ENCODE measurements at places on chromosomes 4 and X. TPM values are rescaled to one million over a fixed set of nuclear protein-coding genes. Genes with fewer than 3 reads are reported as not detected.

Gene KLKB1
- 1.2 TPM for total RNA-seq

Gene STARD8
- 30.8 TPM for total RNA-seq

Gene PDCL2
- not detected for total RNA-seq

Gene PNMA5
- not detected for total RNA-seq

Gene NFXL1
- total RNA-seq: 16.2 TPM

Gene ARR3
- total RNA-seq: not detected

Gene PAGE4
- total RNA-seq: not detected

Gene CLCN4
- total RNA-seq: 6.7 TPM

Gene CHRNA9
- total RNA-seq: not detected

Gene ITIH6
- not detected for total RNA-seq

Gene GAGE2A
- total RNA-seq: not detected

Gene XAGE2
- total RNA-seq: 1.1 TPM

Gene SAP30
- total RNA-seq: 54.3 TPM

Gene SLITRK4
- total RNA-seq: 2.7 TPM

Gene FAT4
- 22.7 TPM for total RNA-seq

Gene ENPP6
- total RNA-seq: 12.6 TPM

Gene ZNF157
- total RNA-seq: 0.78 TPM

Gene GATA1
- not detected for total RNA-seq

Gene NUP62CL
- not detected for total RNA-seq

Gene SPANXD
- not detected for total RNA-seq

Gene GALNTL6
- not detected for total RNA-seq

Gene CLDN22
- total RNA-seq: not detected

Gene SMIM10
- total RNA-seq: 8.0 TPM

Gene XG
- total RNA-seq: 5.1 TPM

Gene MXRA5
- 1.8 TPM for total RNA-seq

Gene SOX3
- not detected for total RNA-seq

Gene AVPR2
- total RNA-seq: 5.7 TPM

Gene UGT2A1
- total RNA-seq: not detected

Gene SYNPO2
- 124 TPM for total RNA-seq

Gene SSX4
- total RNA-seq: not detected

Gene MORC4
- 14.1 TPM for total RNA-seq

Gene SH3RF1
- total RNA-seq: 12.6 TPM

Gene CA5B
- total RNA-seq: 10.0 TPM

Gene CSAG3
- total RNA-seq: not detected

Gene DTHD1
- total RNA-seq: 0.20 TPM

Gene ARSJ
- 5.5 TPM for total RNA-seq

All from tibial nerve (tissue), 4 donors.